T-helper 1 cell (primary cell): ENCODE measurements at places on chromosomes 7 and 10.

GRCh38 chr10:71964743-71965515, 734 bp downstream of the CHST3 start:
- no peak for DNase-seq

GRCh38 chr7:54680377-54681005, 78.5 kb downstream of the SEC61G start:
- DNase-seq: no peak

GRCh38 chr7:133753513-133753912, 373.6 kb upstream of the LRGUK start:
- no peak for DNase-seq

DNA sequence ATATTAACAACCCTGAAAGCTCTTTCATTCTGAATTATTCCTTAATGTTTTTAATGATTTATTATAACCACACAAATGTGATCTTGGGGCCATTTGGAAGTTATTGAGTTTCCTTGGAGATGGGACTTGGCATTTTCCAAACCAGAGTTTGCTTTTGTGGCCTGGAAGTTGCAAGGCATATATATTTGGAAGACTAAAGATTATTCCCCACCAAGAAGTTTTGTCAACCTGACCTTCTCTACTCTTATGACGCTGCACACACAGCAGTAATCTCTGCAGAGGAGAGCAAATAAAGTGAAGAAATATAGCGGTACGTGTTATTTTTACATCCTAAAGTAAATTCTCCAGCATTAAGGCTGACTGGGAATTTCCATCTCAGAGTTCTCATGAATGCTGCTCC, 397.0 kb downstream of the LRMDA start:
- no peak for DNase-seq

GRCh38 chr7:220151-220841, 27.9 kb downstream of the FAM20C start:
- no peak for DNase-seq

DNA sequence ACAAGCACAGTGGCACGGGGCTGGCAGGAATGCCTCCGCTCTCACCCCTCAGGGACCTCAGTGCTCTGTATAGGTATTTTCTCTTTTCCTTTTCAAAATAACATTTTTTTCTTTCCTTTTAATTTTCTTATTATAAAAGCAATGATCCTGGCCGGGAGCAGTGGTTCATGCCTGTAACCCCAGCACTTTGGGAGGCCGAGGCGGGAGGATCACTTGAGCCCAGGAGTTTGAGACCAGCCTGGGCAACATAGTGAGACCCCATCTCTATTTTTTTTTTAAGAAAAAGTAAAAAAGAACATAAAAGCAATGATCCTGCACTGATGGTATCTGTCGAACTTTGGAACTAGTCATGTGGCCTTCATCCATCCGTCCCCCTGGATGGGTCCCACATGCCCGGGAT, 3.2 kb downstream of the PRF1 start:
- no peak for DNase-seq
